Muscle of arm (tissue), 14 donors: ENCODE measurements at places on chromosomes 6 and 20. TPM values are rescaled to one million over a fixed set of nuclear protein-coding genes. Genes with fewer than 3 reads are reported as not detected.

Gene RIPPLY2
- polyA plus RNA-seq, result not detected

Gene SLA2
- polyA plus RNA-seq, result 0.48 TPM

Gene MPIG6B
- polyA plus RNA-seq, result not detected

Gene UNC5CL
- polyA plus RNA-seq, result 15.4 TPM

Gene LINC00237
- polyA plus RNA-seq, result 0.14 TPM

Gene EYS
- 0.46 TPM for polyA plus RNA-seq

Gene RIPOR2
- polyA plus RNA-seq, result 30.5 TPM

Gene SPATS1
- polyA plus RNA-seq, result not detected

Gene CDSN
- polyA plus RNA-seq, result not detected

Gene IRAK1BP1
- 9.9 TPM for polyA plus RNA-seq

- DNase-seq, result no peak
These were observed 24.4 kb downstream of the CNR1 start for GRCh38 chr6:88141561-88142296.

DNA sequence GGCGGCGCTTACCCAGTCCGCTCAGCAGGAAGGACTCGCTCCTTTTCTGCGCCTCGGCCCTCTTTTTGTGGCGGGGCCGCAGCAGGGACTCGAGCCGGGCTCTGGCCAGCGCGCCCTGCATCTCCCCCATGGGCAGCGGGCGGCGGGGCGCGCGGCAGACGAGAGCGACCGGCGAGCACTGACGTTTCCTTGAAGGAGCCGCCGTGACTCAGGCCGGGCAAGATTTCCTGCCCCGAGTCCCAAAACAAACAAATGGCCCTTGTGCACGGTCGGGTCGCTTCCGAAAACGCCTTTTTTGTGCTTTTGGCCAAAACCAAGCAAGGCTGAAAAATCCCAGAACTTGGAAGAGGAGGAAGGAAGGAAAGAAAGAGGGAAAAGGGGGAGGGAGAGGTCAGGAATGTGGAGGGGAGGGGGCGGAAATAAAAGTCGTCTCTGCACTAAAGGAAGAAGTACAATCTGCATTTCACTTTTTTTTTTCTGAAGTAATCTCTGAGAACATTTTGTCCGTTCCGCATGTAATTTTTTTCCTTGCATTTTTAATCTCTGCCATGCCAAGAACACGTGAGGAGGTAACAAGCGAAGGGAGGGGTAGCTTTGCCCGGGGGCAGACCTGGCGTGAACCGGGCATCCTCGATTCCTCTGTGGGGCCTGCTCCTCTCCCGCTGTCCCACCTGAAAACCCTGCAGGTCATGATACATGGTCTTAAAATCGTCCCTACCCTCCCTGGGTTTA is 123.3 kb upstream of the SLC2A12 start:
- peak; percentile 57 for DNase-seq

GRCh38 chr20:8724884-8725283 is 344.0 kb upstream of the PLCB4 start:
- DNase-seq, result no peak

DNA sequence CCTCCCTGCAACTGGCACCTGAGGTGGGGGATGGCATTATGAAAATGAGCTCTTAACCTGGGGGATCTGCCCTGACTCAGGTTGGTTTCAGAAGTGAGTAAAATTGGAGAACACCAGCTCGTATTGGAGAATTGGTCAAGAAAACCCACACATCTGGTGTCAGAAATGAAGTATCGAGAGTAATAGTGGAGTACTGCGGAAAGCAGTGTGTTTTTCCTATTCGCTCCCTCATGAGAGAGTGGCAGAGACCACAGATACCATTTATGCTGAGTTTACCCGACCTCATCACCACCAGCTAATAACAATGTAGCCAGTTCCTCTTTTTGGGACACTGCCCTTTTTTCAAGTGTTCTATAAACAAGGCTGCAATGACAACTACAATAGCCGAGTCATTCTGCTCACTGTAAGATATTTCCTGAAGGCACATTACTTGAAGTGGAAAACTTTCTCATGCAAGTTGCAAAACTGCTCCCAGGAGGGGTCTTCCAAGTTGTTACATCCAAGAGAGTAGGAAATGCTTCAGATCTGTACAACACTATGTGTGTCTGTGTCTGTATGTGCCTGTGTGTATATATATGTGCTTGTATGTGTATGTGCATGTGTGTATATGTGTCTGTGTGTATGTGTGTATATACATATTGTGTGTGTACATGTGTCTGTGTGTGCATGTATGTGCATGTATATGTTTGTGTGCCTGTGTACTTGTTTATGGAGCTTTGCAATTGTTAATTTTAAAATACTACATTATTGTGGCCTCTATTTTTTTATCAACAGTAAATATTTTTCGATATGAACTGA is 106.0 kb upstream of the CST7 start:
- DNase-seq, result no peak

GRCh38 chr6:119200512-119201175 is 122.2 kb upstream of the FAM184A start:
- DNase-seq, result no peak

DNA sequence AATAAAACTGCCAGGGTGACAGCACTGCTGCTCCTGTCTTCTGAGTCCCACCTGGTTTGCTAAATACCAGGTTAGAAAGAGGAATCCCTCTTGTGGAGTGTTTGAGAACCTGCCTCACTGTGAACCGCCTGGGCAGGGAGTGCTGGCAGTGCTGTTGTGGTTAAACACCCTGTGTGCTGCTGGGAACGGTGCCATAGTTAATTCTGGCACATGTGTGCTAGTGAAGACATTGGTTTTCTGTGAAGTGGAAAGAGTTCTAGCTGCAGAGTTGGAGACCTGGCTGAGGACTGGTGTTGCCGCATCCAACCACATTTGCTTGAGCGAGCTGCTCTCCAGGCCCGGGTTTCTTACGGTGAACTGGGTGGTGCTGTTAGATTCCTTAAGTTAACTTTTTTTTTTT is 72.7 kb downstream of the IGF2R start:
- no peak for DNase-seq

DNA sequence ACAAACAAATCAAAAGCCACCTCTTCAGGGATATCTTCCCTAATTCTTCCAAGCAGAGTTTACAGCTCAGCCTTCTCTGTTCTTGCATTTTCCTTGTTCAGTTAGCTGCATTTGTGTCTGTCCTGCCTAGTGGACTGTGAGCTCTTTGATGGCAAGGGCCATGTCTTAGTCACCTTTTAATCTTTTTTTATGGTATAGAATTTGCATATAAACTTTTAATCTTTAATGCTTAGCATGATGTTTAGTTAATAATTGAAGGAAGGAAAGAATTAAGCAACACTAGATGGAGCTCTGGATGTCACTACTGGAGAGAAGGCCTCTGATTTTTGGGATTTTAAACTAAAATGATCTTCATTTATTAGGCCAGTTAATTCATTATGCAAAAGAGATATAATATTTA is 12.1 kb downstream of the PPP2R5D start:
- DNase-seq, result no peak

GRCh38 chr6:70210462-70210861 is 92.4 kb downstream of the COL9A1 start:
- DNase-seq, result no peak

DNA sequence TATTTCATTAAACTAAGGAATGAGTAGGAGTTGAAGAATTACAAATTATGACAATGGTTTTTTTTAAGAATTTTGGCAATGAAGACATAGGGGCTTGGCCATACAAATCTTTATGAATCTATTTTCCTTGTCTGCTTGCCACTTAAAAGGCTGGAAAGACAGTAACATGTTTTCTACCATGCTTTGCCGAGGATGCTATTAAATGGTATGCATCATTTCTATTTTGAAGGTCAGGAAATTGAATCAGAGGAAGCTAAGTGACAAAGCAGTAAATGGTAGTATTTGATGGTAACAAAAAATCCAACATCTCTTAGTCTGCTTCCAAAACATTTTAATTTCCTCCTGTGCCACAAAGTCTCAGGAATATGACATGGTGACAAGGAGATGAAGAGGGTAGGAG is 287.2 kb downstream of the RFPL4B start:
- DNase-seq, result no peak

- peak; percentile 29 for DNase-seq
These were observed 60.8 kb downstream of the OGFRL1 start for GRCh38 chr6:71349395-71349794.

GRCh38 chr6:165863801-165864200 is 200.8 kb upstream of the PDE10A start:
- no peak for DNase-seq

GRCh38 chr20:7161690-7162089 is 394.2 kb downstream of the BMP2 start:
- no peak for DNase-seq

DNA sequence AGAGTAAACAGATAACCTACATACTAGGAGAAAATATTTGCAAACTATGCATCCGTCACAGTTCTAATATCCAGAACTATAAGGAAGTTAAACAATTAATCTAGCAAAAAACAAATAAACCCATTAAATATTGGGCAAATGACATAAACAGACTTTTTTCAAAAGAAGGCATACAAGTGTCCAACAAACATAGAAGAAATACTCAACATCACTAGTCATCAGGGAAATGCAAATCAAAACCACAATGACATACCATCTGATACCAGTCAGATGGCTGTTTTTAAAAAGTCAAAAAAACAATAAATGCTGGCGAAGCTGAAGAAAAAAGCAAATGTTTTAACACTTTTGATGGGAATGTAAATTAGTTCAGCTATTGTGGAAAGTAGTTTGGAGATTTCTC is 1117.7 kb upstream of the MAP3K7 start:
- no peak for DNase-seq

GRCh38 chr20:58038123-58038654 is 190.3 kb downstream of the ANKRD60 start:
- DNase-seq, result no peak

DNA sequence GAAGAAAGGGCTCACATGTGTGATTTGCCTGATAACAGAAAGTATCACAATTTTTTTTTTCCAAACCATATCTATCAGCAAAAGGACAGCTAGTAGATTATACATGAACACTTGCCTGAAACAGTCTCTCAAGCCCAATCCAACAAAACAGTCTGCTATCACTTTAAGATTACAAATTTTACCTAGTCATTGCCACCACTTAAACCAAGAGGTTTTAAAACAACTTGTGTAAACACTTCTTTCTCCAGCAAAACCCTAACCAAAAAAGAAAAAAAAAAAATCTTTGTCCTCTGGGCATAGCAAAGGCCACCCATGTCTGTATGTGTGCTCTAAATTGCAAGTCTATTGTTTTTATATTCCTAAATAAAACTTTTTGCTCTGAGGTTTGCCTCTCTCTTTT is 1568.4 kb downstream of the GRIK2 start:
- no peak for DNase-seq

- DNase-seq, result peak; percentile 63
These were observed 18.1 kb downstream of the TUBB2B start for GRCh38 chr6:3209114-3210023.

DNA sequence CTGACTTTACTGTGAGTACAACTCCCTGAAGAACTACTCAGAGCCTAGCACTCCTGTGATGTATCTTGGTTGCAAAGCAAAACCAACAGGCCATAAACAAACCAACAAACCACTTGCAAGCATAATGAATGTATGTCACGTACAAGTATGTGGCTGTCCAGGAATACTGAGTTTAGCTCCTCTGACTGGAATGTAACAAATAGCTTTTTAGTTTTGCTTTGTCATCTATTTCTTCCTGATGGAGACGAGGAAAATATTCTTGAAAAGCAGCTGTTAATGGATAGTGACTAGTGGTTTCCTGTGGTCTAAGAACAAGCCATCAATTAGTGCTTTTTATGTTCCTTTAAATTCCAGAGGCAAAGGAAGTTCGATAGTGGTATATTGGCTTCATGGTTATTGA is 101.9 kb upstream of the LY86 start:
- no peak for DNase-seq

GRCh38 chr20:23362392-23363256 is 642 bp downstream of the GZF1 start:
- peak; percentile 56 for DNase-seq

- DNase-seq, result no peak
These were observed 98.4 kb downstream of the IPCEF1 start for GRCh38 chr6:154258064-154258757.

GRCh38 chr20:46050444-46050843 is 21.4 kb downstream of the SLC12A5 start:
- no peak for DNase-seq

DNA sequence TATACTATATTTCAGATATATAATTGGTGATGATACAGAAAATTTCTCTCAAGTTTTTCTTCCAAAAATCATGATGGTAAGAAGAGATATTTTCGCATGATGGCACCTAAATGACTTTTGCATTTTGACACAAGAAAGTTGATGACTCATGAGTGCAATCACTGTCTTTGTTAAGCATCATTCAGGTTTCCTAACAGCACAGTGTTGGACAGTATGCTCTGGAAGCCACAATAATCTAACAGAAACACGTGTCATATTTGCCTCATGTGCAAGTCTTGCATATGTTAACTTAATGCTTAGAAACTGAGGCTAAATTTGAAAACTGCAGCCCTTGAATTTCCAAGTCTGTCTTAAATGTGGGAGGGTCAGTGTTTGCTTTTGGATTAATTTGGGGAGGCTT is 533.5 kb downstream of the LMBRD1 start:
- DNase-seq, result no peak

DNA sequence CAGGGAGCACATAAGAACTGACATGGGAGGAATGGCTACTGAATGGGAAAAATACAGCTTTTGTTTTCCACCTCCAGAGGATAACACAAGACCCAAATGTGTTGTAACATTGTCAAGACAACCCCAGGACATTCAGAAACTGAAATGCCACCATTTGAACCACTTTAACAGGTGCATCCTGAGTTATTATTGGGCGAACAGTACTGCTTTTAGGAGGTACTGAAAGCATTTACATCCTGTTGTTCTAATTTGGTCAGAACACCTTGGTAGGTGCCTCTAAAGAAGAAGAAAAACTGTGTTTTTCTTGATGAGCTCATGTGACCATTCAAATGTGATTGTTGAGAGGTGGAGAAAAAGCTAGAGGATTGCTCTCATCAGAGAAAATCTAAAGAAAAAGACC is 6.4 kb upstream of the TXNDC5 start:
- DNase-seq, result no peak

- no peak for DNase-seq
These were observed 12.5 kb downstream of the PRDM1 start for GRCh38 chr6:106098383-106099234.

- DNase-seq, result no peak
These were observed 28.7 kb downstream of the SIRPD start for GRCh38 chr20:1528811-1529210.

GRCh38 chr6:106446287-106446885 is 85.9 kb downstream of the CRYBG1 start:
- no peak for DNase-seq

DNA sequence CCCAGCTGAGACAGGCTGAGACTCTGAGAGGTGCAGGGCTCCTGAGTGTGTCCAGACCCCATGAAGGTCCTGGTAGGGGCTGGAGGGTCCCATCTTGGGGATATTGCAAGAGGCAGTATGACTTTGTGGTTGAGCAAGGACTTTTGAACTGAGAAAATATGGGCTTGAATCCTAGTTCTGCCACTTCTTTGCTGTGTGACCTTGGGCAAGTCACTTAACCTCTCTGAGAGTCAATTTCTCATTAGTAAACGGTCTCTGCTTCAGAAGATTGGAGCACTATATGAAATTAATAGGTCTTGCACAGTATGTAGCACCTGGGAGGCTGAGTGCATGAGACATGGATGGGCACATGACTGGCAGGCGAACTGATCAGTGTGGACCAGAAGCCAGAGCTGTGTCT is 42.7 kb downstream of the TFEB start:
- DNase-seq, result no peak
